Activated CD4-positive, CD25-positive, alpha-beta regulatory T cell treated with anti-CD3 and anti-CD28 coated beads, Interleukin-2, amount 50 U/mL, for 16 hours (primary cell): ENCODE measurements at places on chromosomes 16 and 17.
A peak's percentile ranks its signal among the peaks of the same experiment; 100 is the strongest.

GRCh38 chr16:89452925-89453324, 37.4 kb downstream of the ANKRD11 start:
- DNase-seq, result no peak

DNA sequence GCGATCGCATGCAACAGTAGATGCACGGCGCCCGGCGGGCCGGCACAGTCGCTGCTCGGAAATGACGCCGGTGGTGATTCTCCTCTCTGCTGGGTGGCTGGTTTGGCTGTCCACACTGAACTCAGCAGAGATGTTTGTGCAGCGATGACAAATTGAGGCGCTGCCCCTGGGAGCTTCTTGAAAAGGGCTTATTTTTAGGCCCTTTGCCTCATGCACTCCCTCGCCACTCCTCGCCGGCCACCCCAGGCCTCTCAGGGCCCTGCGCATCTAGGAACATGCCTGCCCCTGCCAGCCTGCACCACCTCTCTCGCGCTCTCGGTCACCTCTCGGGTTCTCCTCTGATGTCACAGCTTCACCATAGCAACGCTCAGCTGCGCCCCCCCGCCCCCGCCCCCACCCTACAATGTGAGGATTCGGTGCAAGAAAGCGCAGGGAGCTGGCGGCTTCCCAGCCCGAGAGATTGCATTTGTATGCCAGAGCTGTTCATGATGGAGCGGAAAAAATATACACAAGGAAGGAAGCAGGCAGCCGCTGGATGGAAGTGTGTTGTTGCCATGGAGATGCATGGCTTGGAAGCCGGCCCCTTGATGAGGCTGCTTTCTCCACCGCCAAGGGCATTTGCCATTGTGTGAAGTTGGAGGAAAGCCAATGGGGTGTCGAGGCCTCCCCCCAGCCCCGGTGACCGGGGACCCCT, 81.3 kb upstream of the PLCG2 start:
- DNase-seq, result no peak

- DNase-seq, result no peak
Measured at GRCh38 chr17:48244814-48245213, 137.2 kb downstream of the SNX11 start.

DNA sequence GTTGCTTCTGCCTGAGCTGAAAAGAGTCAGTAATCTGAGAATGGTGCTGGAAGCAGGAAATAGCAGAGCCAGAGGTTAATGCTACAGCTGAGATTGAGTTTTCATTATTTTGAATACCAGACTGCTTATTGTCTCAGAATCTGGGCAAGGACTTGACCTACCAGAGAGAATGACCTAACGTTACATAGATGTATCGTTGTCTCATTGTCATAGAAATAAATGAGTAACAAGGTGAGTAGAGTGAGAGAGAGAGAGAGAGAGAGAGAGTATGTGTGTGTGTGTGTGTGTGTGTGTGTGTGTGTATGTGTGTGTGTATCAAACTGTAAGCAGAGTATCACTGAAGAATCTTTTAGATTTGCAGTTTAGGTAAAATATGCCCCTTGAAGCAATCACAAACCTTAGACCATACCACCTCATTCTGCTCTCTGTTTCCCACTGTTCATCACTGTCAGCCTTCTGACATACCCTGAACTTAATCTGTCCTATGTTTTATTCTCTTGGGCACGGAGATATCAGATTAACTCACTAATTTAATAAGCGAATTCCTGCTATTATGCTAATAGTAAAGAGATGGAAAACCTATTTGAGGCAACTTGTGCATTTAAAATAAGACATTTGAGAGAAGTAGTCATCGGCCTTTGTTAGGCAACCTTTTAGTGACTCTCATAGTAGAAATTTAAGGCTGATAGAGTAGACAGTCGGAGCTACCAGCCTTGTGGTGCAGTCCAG, 87.8 kb downstream of the CYB561 start:
- DNase-seq, result no peak

DNA sequence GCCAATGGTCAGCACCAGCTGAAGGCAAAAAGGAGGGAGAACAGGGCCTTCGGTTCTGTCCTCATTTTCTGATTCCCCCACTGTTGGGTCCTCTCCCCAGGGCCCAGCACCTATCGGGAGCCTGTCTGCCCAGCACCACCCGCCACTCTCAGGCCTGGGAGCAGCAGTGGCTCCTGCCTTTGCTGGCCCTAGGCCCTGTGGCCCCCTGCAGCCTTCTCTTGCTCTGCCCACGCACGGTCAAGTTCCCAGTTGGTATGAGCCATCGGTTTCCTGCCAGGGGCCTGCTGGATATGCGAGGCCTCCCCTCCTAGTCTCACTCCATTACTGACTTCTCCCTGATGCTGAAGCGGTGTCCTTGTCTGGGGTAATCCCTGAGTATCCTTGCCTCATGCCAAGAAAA, 37.5 kb downstream of the HSBP1 start:
- no peak for DNase-seq

GRCh38 chr16:85275533-85276249, 163.4 kb upstream of the CIBAR2 start:
- DNase-seq, result peak; percentile 23

- DNase-seq, result no peak
Measured at GRCh38 chr16:19136549-19137196, 22.9 kb downstream of the ITPRIPL2 start.

DNA sequence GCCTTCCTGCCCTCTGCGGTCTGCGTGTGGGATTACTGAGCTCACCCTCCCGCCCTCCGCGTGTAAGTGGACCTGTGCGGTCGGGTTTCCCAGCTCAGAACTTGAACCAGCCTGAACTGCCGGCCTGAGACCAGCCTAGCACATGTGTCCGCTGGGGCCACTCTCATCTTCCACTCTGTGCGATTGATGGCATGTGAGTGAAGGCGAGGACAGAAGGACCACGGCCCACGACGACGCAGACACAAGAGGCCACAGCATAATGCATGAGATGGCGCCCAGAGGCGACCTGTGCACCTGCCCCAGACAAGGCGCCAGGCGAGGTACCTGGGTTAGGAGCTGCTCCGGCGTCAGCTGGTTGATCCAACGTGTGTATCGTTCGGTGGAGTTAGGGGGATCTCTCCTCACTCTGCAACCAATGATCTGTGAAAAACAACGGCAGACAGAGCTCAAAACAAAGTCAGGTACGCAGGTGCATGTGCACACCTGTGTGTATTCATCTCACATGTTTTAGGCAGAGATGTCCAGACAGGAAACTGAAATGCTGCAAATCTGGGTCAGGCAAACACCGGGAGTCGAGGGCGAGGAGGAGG, 74.5 kb upstream of the METRNL start:
- DNase-seq, result no peak

GRCh38 chr16:22380529-22380928, 6.1 kb upstream of the CDR2 start:
- no peak for DNase-seq

- no peak for DNase-seq
Measured at GRCh38 chr17:68640242-68640989, 39.2 kb upstream of the FAM20A start.

DNA sequence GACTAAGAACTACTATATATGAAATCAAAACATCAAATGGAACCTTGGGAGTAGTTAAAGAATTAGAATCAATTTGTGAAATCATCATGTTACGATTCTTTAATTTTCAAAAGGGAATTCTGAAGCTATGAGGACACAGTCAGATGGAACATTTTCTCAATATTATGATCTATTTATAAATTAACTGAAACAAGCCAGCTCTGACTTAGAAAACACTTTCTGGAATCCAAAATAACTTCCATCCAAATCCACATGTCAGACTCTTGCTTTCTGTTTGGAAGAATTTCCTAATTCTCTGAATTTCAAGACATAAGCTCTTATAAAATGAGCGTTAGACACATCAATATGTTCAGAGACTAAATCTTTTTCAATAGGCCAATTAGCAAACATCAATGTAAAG, 737.7 kb upstream of the SOX9 start:
- DNase-seq, result no peak

GRCh38 chr17:2335726-2336214, 487 bp downstream of the TSR1 start:
- no peak for DNase-seq

DNA sequence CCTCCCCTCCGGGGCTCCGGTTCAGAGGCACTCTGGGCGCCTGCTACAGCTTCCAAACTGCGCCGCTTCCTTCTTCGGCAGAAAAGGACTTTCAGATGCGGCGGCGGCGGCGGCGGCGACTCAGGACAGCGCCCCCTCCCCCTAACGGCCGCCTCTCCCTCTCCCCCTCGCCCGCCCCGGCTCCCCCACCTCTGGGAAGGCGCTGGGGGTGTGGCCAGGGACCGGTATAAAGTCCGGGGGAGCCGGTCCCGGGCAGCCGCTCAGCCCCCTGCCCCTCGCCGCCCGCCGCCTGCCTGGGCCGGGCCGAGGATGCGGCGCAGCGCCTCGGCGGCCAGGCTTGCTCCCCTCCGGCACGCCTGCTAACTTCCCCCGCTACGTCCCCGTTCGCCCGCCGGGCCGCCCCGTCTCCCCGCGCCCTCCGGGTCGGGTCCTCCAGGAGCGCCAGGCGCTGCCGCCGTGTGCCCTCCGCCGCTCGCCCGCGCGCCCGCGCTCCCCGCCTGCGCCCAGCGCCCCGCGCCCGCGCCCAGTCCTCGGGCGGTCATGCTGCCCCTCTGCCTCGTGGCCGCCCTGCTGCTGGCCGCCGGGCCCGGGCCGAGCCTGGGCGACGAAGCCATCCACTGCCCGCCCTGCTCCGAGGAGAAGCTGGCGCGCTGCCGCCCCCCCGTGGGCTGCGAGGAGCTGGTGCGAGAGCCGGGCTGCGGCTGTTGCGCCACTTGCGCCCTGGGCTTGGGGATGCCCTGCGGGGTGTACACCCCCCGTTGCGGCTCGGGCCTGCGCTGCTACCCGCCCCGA, at the start of gene IGFBP4:
IGFBP4 (plus strand) TSS at position 255 of the 792 bp plus-strand sequence; CDS start at position 541, 286 bp downstream.
- peak; percentile 37 for DNase-seq

GRCh38 chr17:2844416-2844815, 48.2 kb downstream of the RAP1GAP2 start:
- no peak for DNase-seq

DNA sequence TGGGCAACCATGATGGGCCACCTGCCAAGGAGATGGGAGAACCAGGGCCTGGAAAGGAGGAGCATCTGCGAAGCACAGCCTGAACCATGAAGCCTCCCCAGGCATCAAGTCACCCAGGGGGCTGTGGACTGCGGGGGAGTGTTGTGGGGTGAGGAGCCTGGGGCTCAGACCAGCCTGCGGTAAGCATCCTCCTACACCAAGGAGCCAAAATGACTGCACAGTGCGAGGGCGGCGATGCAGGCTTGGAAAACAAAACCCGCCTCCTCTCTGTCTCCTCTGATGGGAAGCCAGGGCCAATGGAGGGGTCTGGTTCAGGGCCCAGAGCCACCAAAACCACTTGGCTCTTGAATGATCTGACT, 18.1 kb upstream of the MAF start:
- DNase-seq, result no peak

DNA sequence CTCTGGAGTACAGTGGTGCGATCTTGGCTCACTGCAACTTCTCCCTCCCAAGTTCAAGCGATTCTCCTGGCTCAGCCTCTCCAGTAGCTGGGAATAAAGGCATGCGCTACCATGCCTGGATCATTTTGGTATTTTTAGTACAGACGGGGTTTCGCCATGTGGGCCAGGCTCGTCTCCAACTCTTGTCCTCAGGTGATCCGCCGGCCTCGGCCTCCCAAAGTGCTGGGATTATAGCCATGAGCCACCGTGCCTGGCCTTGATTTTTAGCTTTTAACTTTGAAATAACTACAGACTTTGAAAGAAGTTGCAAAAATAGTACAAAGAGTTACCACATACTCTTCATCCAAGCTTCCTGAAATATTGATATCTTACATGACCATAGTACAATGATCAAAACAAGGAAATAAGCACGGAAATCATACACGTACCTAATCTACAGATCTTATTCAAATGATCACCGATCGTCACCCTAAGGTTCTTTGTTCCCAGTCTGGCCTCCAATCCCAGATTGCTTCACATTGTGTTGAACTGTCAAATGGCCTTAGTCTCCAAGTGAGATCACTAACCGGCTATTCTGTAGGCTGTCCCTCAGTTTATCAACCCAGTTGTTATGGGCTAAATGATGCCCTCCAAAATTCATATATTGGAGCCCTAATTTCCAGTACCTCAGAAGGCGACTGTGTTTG, 18.4 kb downstream of the NPIPA1 start:
- no peak for DNase-seq
